ENCODE measurements at places on chromosomes 12 and 14.

- no peak for DNase-seq
Measured at GRCh38 chr12:51345681-51346080, 798 bp downstream of the CELA1 start.

DNA sequence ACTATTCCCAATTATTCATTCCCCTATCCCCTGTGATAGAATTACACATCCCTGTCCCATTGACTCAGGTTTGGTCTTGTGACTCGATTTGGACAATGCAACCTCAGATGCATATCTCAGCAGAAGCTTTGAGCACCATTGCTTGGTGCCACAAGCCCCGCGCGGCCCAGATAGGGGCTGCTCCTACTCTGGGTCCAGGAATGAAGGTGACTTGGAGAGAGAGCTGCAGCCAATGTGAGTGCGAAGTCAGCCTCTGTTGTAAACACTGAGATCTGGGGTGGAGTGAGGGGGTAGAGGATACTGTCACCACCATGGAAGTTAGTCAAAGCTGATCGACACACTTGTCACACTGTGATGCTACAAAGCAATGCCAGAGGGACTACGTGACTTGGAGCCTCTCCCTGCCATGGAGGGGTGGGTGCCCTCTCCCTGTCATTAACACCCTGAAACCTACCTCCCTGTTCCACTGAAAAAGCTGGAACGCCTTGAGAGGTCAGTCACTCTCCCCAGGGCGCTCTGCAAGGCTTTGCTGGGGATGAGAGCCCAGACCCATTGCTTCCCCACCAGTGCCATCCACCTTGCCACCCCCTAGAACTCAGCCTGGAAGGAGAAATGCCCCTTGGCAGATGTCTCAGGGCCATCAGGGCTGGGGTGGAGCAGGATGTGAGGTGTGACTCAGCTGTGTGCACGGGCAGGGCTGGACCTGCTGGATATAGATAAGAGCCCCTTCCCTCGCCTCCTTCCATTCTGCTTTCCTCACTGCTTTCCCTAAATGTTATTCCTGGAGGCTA, 6.6 kb upstream of the PLEK2 start:
- DNase-seq = no peak

GRCh38 chr12:91361864-91362263, 179.2 kb upstream of the DCN start:
- peak; percentile 48 for DNase-seq

DNA sequence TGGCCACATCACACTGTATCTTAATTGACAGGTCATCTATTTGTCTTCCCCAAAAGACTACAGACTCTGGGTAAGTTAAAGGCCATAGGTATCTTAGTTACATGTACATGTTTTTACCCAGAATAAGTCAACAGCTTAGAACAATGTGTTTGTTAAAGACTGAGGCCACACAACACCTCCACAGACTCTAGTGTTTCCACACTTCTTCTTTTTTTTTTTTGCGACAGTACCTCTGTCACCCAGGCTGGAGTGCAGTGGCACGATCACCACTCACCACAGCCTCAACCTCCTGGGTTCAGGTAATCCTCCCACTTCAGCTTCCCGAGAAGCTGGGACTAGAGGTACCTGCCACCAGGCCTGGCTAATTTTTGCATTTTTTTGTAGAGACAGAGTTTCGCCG, 1.3 kb downstream of the GPN3 start:
- DNase-seq = no peak
